ENCODE measurements at places on chromosomes 4 and X.

- no peak for DNase-seq
Measured at GRCh38 chrX:13013363-13014110, 30.9 kb downstream of the FAM9C start.

- DNase-seq: no peak
Measured at GRCh38 chr4:88527787-88528186, 4.2 kb upstream of the PYURF start.

GRCh38 chr4:153501578-153501977, 35.4 kb downstream of the TMEM131L start:
- no peak for DNase-seq

DNA sequence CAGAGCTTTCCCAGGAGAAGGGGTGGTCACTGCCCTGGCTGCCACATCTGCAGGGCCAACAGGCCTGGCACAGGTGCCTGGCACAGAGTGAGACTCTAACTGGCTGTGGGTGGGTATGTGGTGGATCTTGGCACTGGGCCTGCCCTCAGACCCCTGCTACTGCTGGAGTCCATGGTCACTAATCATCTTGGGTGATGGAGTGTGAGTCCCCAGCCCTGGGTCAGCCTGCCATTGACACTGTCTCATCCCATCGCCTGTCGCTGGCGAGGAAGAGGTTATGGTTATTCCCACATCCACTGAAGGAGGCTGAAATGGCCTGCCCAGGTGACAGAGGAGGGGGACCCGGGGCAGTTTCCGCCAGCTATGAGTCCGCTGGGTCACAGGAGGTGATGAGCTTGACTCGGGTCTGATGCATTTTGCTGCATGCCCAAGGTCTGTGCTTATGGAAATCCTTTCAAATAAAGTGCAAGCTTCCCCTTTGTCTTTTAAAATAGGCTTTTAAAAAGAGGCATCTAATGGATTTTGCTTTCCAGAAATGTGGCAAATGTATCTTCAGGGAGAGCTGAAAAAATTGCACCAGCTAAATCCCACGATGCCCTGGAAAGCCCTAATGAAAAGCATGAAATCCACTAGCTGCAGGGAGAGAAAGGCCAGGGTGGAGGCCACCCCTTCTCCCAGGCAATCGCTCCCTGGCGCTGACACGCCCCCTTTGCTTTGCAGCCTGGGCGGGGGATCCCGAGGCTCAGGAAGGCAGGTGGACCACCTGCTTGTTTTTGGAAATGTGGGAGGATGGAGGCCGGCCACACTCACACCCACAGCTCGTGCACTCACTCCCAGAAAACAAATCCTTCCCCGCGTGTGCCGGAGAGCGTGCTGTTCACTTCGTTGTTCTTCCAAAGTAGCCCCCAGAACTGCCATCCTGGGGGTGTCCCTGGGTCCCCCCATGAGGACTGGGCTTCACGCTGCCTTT, 54.9 kb downstream of the ABLIM2 start:
- no peak for DNase-seq

DNA sequence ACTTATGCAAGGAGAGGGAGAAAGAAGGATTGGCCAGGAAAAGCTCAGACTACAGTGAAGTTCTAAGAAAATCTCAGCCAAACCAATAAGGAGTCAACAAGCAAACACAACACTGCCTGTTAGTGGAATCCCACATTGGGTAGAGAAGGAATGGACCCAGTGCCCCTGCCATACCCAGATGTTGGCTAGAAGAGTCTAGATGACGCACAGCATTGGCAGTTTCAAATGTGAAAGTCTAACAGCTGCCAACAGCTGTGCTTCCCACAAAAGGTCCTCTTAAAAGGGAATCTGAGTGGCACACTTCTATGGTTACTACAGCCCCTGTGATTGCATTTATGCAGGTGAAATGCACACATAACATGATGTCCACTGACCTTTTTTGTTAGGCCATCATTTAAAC, 37.2 kb upstream of the CPEB2 start:
- DNase-seq: no peak

DNA sequence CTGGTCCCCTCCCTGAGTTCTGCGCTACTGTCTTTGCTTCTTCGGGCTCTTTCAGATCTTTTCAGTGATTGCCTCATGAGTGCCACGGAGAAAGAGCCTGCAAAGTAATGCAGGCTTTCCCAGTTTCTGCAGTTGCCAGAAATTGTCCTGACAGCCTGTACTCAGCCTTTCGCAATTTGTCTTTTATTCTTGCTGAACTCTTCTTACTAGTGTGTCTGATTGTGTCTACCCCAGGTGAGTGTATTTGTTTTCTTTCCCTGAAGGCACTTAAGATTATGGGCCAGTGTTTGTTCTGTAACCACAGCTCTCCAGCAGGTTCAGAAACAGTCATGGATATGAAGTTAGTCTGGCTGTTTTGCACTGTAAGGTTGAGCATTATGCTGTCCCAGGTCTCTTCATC, 47.1 kb downstream of the FAM193A start:
- DNase-seq: no peak

DNA sequence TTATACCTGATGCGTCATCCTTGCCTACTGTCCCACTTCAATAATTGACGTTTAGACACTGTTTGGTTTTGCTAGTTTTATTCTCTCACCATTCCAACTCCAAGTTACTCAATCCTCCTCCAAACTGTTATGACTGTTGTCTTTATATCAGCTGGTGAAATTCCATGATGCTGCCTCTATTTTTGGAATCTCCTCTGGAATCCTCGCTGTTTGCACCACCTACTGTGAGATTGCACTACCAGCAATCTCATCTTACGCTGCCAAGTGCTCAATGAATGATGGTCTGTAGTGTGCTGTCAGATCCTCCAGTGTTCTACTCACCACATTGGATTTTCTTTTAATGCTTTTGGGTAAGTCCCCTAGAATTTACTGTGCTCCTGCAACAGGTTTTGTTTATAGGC, 13.2 kb upstream of the PCDH18 start:
- no peak for DNase-seq

DNA sequence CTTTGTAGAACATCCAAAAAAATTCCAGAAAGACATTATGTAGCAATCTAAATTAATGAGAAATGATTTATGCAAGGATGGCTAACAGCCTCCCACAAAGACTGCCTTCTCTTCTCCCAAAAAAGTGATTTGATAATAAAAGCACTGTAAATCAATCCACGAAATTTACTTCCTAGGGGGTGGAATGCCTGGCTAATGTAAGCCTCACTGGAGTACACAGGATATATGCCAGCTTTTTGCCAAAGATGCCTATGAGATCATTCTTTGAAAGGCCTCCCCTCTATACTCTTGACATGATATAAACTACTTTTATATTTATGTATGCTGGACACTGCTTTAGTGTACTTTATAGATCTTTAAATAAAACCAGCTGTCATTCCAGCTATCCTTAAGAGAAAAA, 211.1 kb downstream of the ADAMTS3 start:
- DNase-seq: no peak

- DNase-seq: no peak
Measured at GRCh38 chr4:54784161-54784671, 126.5 kb downstream of the KIT start.

GRCh38 chr4:146029147-146029546, 90.5 kb upstream of the ZNF827 start:
- no peak for DNase-seq

- no peak for DNase-seq
Measured at GRCh38 chrX:101252634-101253033, 33.0 kb downstream of the DRP2 start.

- no peak for DNase-seq
Measured at GRCh38 chr4:182810103-182810615, 107.0 kb downstream of the DCTD start.

DNA sequence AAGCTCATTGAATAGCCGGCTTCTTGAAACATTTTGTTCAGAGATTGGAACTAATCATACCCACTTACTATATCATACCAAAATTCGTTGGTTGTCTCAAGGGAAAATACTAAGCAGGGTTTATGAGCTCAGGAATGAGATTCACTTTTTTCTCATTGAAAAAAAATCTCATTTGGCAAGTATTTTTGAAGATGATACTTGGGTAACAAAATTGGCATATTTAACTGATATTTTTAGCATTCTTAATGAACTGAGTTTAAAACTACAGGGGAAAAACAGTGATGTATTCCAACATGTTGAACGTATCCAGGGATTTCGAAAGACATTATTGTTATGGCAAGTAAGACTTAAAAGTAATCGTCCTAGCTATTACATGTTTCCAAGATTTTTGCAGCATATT, 6.4 kb downstream of the FAM200B start:
- no peak for DNase-seq

DNA sequence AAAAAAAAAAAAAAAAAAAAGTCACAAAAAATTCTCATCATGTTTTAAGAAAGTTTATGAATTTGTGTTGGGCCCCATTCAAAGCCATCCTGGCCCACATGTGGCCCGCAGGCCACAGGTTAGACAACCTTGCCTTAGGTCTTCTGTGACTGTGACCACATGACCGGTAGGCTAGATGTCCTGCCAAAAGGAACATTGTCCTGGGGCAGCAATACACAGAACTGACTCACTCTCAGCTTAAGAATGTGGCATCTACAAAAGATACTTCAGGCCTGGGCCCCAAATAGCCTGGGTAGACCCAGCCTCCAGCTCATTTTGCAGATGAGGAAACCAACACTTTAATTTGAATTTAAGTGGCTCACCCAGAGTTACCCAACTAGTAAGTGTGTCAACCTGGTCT, 10.0 kb downstream of the AWAT2 start:
- DNase-seq: no peak

- peak; percentile 5 for DNase-seq
Measured at GRCh38 chrX:115330498-115331168, 41.1 kb downstream of the LUZP4 start.

DNA sequence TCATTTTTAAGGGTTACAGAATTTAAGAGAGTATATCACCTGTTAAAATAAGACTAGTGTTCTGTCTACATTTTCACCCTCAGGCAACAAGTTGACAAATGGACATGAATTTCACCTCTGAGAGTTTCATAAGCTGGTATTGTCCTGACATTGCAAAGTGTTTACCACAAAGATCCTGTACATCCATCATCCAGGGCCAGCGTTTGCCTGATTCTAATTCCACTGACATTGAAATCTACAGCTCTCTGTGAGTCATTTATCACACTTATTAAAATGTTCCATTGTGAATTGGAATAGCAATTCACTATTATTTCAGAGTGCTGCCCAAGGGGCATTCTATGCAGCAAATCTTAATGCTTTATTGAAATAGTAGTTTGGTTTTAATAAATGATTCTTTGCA, 1499.4 kb upstream of the PCDH7 start:
- no peak for DNase-seq

DNA sequence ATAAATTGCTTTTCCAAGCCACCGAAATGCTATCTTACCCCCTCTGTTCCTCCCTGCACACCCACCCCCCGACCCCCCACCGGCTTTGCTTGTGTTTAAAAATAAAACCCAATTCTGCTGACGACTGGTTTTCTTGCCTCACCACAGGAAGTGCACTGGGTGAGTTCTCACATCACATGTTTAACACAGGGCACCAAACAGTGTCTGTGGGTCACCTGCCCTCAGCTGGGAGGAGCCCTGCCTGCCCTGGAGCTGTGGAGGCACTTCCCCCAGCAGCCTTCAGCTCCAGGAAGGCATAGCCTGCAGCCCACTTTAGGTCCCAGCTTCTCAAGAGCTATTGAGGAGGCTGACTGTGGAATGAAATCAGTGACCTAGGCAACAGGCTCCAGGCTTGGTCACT, 8.8 kb downstream of the TMEM255A start:
- DNase-seq: no peak

- DNase-seq: no peak
Measured at GRCh38 chr4:2058264-2059045, 672 bp upstream of the NAT8L start.

GRCh38 chrX:20670611-20671010, 403.9 kb upstream of the RPS6KA3 start:
- no peak for DNase-seq

DNA sequence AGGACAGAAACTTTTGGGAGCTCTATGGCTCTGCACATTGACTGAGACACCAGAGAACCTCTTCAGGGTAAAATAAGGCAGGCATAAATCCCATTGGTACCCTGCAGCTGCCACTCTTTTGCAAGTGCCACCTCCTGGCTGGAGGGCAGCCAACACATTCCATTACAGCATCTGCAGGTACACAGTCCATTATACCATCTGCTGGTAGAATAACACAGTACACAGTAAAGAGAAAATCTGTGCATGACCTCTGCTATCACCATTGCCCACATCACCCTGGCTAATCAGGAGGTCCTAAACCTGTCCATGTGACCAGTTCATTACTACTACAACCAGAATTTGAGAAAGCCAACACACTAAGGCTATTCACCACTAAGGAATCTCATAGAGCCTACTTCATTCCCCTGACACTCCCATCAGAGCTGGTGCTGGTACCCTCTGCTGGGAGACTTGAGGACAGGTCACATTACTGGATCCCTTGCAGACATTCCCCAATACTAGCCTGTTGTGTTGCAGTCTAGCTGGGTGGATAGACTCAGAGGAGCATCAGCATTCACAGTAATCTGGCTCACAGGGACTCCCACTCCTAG, 176.2 kb upstream of the TACR3 start:
- DNase-seq: no peak

DNA sequence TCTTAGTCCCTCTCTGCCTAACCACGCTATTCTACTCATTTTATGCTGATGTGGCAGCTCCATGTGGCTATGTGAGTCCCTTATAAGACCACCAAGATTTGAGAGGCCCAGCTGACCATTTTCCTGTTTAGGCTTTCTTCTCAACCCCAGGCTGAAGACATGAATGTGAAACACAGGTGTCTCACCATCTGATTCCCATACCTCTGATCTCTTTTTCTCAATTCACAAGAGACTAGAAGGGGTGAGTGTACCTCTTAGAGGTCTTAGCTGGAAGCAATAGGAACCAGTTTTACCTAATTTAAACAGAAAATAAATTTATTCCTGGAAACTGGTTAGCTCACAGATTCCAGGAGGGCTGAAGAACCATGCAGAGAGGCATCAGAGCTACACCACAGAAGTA, 276.5 kb upstream of the FMR1 start:
- no peak for DNase-seq

GRCh38 chrX:65874765-65875164, 165.1 kb downstream of the VSIG4 start:
- no peak for DNase-seq

DNA sequence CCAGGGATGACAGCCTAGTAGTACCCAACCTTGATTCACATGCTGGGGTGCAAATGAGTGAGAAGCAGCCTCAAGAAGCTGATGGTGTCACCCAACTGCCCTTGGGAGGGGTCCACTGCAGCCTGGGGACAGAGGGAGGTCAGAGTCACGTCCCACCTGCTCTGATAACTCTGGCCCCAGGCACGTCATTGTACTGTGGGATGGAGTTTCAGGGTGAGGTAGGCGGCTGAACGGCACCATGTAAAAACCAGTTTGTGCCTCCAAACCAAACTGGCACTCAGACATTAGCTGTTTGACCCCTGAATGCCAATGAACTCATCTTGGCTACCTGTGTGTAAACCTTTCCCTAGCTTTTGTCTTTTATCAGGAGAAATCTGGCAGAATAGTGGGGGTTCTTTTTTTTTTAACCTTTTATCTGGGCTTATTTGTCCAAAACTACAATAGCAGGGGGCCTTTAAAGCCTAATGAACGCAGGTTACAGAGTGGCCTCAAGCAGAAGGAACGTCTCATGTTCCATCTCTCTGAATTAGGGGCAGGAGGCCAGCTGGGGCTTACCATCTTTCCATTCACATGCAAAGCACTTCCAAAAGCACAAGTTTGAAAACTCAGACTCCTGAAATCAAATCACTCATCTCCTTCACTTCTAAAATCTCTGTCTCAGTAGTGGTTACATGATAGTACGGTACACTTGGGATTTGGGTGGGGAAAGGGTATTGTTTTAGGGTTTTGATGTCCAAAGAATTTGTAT, 89.4 kb downstream of the IRF2 start:
- no peak for DNase-seq

- DNase-seq: no peak
Measured at GRCh38 chr4:4358093-4358854, 28.6 kb upstream of the NSG1 start.

Measured in stimulated activated CD4-positive, alpha-beta T cell treated with anti-CD3 and anti-CD28 coated beads, Interleukin-1b, Interleukin-23, amount 100 ng/mL, for 4 hours (primary cell).